ENCODE measurements at places on chromosomes 6 and 20.

GRCh38 chr20:63895952-63896263 lies 982 bp downstream of the DNAJC5 start:
- no peak for DNase-seq

- no peak for DNase-seq
These were observed at the start of gene BANF2 for GRCh38 chr20:17699931-17700351. Gene BANF2 (plus strand): TSS chr20:17699966. CDS start chr20:17725026, 25,060 bp downstream.

DNA sequence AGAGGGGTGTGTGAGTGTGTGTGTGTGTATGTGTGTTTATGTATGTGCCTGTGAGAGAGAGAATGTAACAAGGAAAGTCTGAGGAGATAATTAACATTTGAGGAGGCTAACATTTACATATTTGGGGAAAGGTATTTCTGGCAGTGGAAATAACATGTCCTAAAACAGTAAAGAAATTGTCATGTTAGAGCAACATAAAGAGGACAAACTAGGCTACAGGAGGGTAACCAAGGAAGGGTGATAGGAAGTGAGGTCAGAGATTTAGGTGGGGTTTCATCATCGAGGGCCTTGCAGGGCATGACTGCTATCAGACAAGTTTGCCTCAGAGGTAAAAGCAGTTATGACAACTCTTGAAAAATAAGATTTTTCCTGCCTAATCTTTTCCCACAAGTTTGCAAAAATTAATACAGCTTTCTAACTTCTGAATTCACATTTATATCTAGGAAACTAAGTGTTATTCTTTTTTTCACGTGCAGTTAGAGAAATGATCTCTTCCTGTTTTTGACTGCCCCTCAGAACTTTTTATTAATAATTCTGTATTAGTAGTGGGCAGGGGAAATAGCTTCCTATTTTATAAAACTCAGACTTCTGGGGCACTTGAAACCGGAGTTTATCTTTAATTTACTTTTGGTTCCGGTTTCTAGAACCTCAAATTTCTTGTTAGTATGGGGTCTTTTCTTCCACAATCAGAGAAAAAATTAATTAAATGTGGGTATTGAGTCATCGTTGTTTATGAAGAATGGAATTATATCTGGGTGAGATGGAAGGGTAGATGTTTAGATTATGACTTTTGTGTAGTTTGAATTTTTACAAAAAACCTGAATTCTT lies 30.5 kb upstream of the RHAG start:
- no peak for DNase-seq

GRCh38 chr6:111841822-111842221 lies 31.4 kb downstream of the FYN start:
- no peak for DNase-seq

GRCh38 chr6:84657486-84657885 lies 106.9 kb downstream of the TBX18 start:
- no peak for DNase-seq

DNA sequence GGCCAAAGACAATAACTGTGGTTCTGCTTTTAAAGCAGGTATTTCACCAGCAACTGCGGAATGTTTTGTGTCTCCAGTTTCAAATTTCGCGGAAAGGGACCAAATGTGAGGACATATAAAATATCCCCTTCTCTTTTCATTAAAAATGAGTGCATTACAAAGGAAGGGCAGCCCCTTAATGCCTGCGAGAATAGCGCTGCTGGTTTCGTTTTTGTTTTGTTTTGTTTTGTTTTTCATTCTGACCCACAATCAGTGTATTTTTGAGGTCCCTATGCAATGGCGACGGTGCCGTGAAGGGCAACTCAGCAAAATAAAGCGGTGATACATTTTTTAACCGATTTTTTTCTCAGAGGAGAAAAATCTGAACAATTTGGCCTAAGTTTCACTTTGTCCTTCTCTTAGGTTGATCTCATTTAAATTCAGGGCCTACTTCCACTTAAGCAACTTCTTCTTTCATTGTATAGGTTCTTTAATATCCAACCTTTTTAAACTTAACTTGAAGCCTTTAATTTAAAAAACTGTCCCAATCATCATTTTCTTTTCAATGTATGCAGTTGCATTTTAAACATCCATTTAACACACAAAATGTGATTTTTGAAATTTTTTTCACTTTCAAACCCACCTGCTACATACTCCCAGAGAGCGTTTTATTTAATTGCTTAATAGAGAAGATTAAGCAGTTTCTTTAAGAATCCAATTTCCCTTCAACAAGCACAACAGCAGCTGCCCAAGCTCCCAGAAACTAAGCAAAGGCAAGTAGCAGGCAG lies 2.9 kb upstream of the HIVEP2 start:
- no peak for DNase-seq

DNA sequence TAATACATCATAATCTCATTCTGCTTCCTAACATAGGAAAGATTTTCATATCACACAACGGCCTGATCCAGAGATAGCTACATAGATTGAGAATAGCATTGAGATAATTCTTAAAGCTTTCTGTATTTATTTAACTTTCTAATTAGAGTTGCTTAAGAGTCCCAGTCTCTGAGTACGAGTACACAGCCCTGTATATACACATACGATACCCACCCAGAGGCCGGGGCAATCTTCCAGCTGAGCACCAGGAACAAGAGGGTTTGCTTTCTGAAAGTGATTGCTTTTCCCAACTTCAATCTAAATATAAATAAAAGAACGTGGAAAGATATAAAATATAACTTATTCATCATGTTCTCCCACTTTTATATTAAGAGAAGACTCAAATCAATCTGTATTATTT lies 313.8 kb downstream of the COL12A1 start:
- no peak for DNase-seq

Measured in stimulated activated CD4-positive, alpha-beta T cell treated with anti-CD3 and anti-CD28 coated beads, Interleukin-15, amount 100 ng/mL, for 1 hour (primary cell).